T-helper 2 cell treated with Interferon-gamma antibody and Interleukin-4, amounts not matched to agents 5 μg/mL and 100 μg/mL, for 36 hours (primary cell): ENCODE measurements at places on chromosomes 11 and 22.

DNA sequence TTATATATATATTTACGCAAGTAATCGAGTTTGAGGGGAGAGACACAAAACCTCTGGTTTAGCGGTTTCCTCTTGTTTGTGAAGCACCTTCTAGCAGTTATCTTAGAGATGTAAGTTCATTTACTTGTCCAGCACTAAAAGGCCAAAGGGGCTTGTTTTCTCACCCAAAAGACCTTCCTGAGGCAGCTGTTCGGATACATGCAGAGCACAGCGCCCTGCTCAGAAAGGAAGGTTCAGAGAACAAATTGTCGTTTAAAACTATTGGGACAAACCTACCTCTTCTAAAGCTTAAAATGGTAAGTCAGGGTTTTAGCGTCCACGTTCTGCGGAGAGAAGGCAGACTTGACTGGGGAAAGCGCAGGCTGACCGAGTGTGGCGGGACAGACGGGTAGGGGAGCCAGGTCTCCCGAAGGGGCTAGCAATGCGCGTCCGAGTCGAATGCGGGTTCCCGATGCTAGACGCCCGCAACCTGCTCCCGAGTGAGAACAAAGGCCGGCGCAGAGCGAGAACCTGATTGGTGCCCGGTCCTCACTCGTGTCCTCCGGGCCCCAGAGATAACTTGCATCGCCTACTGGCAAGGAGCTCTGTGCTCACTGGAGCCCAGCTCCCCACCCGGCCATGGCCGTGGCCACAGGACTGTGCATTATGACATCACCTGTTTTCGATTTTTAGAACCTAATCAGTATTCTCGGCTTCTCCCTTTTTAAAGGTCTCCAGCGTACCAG is 1.0 kb upstream of the SESN3 start:
- peak; percentile 63 for DNase-seq

DNA sequence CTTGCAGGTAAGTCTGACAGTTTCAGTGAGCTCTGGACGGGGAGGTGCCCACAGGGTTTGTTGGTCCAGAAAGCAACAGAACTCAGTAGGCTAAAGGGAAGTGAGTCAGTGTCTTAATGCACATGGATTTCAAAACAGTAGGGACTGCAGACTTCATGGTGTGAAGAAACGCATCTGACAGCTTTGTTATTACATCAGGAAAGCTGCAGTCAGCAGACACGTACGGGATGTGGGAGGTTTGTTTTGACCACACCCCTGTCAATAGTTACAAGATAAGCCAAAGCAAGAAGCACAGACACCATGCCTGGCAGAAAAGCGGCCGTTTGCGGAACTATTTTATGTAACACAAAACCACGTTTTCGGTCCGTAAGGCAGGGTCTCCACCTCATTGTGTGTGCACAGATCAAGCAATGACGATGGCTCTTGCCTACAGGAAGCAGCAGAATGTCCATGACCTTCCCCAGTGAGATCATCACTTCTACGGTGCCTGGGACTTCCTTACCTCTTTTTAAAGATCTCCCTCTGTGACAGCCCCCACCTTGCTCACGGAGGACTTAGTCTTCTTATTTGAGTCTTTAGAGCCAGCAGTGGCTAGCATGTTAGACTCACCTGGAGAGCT is 58.2 kb upstream of the FTH1 start:
- DNase-seq, result peak; percentile 67

- DNase-seq, result no peak
Observed at GRCh38 chr11:128367573-128367972, 219.8 kb downstream of the ETS1 start.

DNA sequence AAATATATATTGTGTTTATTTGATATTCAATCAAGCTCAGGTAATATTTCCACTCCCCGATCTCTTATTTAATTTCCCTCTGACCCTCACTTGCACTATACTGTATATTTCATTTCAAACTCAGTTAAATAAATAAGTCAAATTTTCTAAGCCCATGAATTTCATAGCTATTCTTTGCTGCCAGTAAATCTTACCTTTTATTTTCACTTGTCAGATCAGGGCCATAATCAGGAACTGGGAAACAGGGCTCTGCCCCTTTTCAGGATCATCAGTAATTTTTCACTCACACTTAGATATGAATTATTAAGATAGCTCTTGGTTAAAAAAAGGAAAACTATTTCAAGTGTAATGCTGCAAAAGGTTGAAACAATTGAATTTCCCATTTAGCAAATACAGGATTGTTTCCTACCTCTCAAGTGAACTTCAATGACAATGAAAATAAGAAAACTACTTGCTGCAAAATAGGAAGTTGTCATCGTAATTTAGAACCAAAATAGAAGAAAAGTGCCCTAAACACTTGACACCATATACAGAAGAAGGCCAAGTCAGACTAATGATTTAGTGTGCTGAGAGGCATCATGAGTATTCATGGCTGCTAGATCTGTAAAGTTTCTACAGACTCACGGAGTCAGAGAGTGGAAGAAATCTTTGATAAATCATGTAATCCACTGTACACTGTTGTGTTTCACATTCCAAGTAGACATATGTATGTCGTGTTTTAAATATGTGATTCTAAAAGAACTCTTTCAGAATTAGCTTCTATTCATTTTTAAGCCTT is 316.8 kb upstream of the CNTN5 start:
- no peak for DNase-seq

DNA sequence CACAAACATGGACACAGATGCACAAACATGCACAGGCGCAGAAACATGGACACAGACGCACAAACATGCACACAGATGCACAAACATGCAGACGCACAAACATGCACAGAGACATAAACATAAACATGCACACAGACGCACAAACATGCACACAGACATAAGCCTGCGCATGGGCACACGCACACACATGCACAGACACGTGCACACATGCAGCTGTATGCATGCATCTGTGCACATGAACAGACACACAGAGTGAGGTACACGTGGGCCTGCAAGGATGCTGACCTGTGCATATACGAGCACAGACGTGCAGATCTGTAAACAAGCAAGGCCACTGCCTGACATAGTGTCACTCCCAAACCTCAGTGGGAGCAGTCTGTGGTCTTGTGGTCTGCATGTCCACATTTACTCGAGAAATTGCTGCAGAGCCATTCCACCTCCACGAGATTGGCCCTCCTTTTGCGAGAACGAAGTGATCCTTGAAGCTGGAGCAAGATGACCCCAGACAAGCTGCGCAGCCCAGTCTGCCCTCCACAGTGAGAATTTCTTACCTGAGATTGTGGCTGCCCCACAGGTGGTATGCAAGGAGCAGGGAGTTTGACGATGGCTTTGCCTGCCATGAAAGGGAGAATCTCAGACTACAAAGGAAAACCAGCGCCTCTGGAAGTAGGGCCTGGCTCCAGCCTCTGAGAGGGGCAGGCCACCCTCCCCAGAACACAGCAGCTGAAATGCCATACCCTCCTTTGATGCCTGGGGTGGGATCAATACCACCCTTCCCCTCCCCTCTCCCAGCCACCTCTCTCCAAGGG is 299.9 kb downstream of the BRD1 start:
- no peak for DNase-seq

- no peak for DNase-seq
Observed at GRCh38 chr22:45911601-45912271, 65.2 kb downstream of the WNT7B start.

DNA sequence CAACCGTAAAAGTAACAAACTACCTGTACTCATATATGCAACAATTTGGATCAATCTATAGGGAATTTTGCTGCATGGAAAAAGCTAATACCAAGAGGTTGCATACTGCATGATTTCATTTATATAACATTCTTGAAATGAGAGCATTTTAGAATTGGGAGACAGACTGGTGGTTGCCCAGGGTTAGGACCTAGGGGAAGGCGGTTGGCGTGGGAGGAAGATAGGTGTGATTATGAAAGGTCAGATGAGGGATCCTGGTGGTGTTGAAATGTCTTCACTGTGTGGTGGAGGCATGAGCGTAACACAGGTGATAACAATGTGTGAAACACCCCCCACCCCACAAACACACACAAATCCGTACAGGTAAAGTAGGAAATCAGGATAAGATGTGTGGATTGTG is 176.6 kb upstream of the ZBED5 start:
- DNase-seq, result no peak

DNA sequence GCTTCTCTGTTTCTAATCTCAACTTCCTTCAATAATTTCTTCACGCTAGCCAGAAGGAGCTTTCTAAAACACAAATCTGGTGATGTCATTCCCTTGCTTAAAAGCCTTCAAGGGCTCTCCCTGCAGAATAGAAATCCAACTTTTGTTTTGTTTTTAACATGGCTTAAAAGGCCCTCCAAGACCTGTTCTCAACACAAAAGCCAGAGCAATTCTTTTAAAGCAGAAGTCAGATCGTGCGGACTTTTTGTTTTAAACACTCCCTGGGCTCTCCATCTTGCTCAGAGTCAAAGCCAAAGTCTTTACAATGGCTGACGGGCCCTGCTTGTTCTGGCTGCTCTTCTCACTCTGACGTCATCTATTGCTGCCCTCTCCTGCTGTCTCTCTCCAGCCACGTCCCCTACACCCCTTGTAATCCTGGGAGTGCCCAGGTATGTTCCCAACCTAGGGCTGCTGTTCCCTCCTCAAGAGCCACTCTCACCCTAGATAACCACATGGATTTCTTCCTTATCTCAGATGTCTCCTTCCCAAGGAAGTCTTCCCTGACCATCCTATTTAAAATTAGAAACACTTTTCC is 22.5 kb downstream of the TECTA start:
- DNase-seq, result no peak

- no peak for DNase-seq
Observed at GRCh38 chr11:68825571-68825970, 16.1 kb downstream of the CPT1A start.

GRCh38 chr11:416757-417621 is 2.2 kb upstream of the SIGIRR start:
- DNase-seq, result peak; percentile 57

DNA sequence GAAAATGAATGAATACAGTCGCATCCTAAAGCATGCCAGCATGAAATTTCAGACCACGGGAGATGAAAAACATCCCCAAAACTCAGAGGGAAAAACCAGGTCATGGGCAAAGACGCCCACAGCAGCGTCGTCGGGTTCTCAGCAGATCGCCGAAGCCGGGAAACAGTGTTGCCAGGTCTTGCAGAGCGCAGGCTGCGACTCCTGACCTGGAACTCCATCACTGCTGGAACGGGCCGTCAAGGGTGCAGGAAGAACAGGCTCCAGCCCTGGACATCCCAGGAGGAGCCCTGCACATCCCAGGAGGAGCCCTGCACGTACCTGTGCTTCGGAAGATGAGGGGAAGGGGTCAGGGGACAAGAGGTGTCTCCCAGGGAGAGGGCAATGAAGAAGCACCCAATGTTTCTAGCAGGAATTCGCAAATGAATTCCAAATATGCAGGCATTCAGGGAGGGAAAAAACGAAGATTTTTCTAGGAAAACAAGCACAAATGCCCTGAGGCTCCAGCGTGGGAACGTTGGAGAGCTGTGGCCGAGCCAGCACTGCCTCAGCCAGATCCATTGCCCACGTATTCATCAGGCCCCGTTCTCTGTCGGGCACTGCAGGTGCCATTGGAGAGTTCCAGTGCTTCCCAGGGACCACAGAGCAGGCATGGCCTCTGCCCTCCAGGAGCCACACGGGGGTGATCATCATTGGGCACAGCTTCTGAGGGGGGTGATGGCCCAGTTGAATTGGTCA is 1110.4 kb downstream of the BRD1 start:
- DNase-seq, result no peak

GRCh38 chr11:113444502-113445123 is 30.6 kb downstream of the DRD2 start:
- no peak for DNase-seq

- no peak for DNase-seq
Observed at GRCh38 chr11:128827191-128827893, 39.8 kb downstream of the KCNJ1 start.

- no peak for DNase-seq
Observed at GRCh38 chr11:73389916-73390315, 13.7 kb downstream of the RELT start.

GRCh38 chr11:85310479-85310878 is 316.7 kb downstream of the DLG2 start:
- DNase-seq, result no peak

DNA sequence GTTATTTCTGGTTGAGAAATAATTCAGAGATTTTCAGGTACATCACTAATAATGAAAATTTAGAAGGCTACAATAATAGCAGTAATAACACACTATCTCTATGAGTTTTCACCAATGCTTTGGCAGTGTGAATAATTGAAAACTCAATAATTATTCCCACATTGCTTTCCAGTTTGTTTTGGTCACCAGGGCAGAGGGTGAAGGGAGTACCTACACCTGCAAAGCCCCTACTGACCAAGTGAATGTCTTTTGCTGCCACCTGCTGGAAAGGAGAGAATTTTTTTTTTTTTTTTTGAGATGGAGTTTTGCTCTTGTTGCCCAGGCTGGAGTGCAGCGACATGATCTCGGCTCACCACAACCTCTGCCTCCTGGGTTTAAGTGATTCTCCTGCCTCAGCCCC is 3.2 kb downstream of the NELL1 start:
- DNase-seq, result no peak

GRCh38 chr11:7219491-7219890 is 32.2 kb upstream of the SYT9 start:
- no peak for DNase-seq

DNA sequence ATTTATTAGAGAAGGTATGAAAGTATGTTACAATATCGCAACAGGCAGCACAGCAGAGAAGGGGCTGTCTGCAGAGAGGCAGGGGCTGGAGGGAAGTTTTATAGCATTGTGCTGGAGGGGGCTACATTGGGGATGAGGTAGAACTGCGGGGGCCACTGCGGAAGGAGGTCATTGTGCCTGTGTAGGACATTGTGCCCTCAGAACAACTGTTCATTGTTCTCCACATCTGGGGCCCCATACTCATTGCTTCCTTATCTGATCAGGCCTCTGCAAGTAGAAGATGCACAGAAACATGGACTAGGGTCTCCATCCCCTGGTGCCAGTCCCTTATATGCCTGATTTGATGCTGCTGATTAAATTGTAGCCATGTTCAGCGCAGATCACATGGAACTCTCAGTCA is 12.1 kb downstream of the NADSYN1 start:
- no peak for DNase-seq

GRCh38 chr11:2539371-2540222 is 94.8 kb downstream of the KCNQ1 start:
- no peak for DNase-seq

DNA sequence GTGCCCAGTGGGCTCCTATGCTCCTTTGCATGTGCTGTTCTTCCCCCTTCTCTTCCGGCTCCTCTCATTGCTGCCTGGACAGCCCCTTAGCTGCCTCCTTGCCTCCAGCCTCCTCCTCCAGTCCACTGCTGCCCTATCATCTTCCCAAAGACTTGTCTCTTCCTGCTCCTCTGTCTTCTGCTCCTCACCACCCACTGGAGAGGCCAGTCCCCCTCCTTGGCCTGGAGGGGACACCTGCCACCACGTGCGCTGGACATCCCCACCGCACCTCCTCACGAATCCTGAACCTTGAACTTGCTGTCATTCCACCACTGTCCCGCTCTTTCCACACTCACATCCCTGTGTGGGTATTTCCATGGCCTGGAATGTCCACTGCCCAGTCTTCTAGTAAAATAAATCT is 49.8 kb downstream of the MICAL2 start:
- DNase-seq, result no peak

GRCh38 chr11:65435981-65436411 is 13.4 kb downstream of the NEAT1 start:
- no peak for DNase-seq
